Muscle of arm (tissue), 14 donors: ENCODE measurements at places on chromosomes 7 and 10.

GRCh38 chr10:31757831-31758230 is 170.8 kb downstream of the ARHGAP12 start:
- no peak for DNase-seq

DNA sequence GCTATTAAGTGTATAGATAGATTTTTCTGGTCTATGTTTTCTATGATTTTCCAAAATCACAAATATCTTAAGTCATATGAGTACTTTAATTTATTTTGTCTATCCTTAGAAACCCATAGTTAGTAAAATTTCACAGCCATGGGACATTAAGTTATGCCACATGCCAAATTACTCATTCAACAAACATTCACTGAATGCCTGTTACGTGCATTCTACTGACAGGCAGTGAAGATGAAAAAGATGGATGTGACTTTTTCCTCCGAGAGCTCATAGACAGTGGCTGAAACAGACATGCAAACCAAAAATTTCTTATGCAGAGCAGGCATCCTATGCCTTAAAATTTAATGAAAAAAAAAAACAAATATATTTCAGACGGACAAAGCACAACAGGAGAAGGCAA is 84.9 kb downstream of the CHRM2 start:
- DNase-seq, result no peak

GRCh38 chr7:129832701-129833227 is 120.0 kb downstream of the UBE2H start:
- no peak for DNase-seq

- no peak for DNase-seq
Measured at GRCh38 chr10:78870458-78870857, 198.3 kb upstream of the ZMIZ1 start.

DNA sequence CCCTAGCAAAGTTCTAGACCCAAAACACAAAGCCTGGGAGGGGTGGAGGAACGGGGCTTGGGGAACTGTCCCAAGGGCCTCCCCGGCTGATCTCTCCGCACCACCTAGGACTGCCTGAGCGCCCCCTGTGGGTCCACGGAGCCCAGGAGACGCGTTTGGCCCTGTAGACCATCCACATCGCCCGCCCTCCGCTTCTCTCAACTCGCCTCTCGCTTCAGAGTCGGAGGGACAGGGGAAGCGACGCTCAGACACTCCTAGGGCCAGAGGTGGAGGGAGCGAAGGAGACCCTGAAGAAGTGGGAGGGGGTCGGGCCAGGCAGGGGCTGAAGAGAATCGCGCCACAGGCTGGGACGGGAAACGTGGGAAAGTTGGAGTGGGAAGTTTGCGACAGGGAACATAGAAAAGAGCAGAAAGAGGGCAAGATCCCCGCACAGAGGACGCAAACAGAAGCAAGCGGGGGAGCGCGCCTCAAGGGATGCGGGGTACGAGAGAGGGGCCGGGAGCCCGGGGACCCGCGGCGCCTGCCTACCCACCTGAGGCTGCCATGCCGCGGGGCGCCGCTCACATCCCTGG is 378 bp downstream of the PIK3AP1 start:
- DNase-seq, result no peak

DNA sequence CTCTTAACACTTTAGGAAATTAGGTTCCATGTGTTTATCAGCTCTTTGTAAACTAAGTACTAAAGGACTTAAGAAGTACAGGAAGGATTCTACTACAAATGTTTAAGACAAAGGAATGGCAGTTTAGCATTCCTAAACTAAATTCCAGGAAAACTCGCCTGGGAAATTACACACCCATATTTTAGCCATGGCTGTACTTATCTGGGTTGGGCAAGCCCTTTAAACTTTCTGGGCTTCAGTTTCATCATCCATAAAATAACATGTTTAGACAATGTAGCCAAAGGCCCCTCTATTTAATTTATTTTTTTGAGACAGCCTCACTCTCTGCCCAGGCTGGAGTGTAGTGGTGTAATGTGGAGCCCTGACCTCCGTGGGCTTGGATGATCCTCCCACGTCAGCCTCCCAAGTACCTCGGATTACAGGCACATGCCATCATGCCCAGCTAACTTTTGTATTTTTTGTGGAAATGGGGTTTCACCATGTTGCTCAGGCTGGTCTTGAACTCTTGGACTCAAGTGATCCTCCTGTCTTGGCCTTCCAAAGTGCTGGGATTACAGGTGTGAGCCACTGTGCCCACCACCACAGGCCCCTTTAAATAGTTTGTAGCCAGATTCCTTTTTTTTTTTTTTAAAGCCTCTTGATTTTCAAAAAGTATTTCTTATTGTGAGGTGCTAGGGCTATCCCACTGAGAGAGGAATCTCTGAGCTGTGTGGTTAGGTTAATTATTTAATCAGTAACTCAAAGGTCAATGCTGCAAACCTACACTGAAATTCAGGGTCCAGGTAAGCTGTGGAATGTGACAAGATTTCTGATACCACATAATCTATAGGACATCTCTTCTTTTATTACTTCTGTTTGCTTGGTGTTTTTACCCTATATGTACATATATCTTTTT is 32.1 kb downstream of the TMEM60 start:
- no peak for DNase-seq

- DNase-seq, result no peak
Measured at GRCh38 chr10:15440204-15440711, 69.2 kb upstream of the FAM171A1 start.

- DNase-seq, result no peak
Measured at GRCh38 chr10:113459626-113460280, 93.1 kb upstream of the HABP2 start.

- DNase-seq, result no peak
Measured at GRCh38 chr7:2079332-2080059, 153.2 kb downstream of the MAD1L1 start.

DNA sequence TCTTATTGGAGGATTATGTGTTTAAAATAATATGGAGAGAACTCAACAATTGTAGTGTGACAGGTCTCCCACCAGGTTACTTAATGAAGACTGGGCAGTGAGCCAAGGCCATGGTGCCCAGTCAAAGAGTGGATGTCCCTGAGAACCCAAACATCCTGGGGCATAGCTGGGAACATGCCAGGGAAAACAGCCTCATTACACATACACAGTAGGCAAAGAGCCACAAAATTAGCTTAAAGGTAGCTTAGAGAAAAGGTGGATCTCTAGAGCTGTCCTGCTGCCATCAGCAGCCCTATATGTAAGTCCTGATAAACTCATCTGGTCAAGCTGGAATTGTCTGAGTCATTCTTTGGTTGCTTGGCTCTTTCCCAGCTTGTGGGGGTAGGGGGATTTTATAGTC is 287.8 kb downstream of the PHF14 start:
- no peak for DNase-seq

DNA sequence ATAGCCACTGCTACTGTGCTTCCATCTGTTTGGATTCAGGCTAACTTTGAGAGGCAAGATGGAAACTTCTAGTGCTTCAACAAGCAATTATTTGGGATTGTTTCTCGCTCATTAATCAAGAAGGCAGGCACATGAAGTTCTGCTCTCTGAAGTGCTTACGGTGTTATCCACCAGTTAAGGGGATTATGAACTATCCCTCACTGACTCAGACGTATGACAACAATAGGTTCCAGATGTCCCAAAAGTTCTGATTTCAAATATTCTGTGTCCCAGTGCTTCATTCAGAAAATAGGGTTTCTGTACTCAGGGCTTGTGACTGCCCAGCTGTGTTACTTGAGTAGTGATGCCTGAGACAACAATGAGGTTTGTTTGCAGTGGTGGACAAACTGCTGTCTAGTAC is 81.0 kb downstream of the HACD1 start:
- no peak for DNase-seq

GRCh38 chr10:28872587-28873165 is 195.4 kb downstream of the BAMBI start:
- no peak for DNase-seq

DNA sequence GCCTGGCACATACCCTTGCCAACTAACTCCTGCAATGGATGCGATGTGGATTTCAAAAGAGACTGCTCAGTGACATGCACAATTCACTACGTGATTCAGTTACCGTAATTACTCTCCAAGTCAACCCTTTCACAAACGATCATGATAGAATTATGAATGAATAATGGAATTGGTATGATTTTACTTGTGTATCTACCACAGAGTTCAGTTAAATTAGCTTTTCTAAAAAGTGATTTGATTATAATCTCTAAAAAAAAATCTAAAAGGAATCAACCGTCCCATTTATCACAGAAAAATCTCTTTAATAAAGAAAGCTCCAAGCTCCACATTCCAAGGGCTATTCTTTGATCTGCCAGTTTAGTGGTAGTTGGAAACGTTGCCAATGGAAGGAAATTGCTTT is 30.4 kb upstream of the RSU1 start:
- DNase-seq, result no peak

DNA sequence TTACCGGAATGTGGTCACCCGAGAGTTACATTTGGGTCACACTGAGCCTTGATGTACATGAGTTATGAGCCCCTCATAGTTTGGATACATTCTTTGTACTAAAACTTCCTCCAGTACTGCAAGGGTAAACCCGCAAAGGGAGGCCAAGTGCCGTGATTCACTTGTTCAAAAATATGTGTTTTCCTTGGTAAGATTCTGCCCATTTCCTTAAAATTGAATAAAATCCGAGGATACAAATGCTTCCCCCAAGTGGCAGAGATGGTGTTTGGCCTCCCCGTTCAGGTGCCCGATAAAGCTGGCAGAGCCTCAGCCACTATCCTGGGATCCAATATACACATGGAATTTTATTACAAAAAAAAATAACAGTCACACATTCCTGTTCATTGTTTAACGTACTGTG is 268.3 kb downstream of the DIP2C start:
- no peak for DNase-seq

DNA sequence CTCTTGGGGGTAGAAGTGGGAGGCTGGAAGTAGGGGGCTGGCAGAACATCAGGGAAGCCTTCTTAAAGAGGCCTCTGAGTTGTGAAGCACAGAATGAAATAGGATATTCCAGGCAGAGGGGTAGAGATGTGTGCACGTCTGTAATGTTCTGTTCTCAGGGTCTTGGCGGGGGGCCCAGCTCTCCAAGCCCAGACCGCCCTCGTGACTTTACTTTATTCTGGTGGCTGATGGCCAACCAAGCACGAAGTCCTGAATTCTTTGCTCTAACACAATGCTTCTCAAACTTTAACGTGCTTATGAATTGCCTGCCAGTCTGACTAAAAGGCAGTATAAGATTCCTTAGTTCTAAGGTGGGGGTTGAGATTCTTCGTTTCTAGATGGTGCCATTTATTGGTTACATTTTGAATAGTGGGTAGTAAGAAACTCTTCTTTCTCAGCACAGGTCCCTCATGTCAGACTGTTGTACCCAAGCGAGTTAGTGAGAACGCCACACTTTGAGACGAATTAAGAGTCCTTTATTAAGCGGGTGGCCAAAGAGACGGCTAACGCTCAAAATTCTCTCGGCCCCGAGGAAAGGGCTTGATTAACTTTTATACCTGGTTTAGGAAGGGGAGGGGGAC is 8.2 kb downstream of the PRXL2A start:
- DNase-seq, result peak; percentile 75
